ENCODE measurements at places on chromosomes 3 and 15.
A peak's percentile ranks its signal among the peaks of the same experiment; 100 is the strongest.

DNA sequence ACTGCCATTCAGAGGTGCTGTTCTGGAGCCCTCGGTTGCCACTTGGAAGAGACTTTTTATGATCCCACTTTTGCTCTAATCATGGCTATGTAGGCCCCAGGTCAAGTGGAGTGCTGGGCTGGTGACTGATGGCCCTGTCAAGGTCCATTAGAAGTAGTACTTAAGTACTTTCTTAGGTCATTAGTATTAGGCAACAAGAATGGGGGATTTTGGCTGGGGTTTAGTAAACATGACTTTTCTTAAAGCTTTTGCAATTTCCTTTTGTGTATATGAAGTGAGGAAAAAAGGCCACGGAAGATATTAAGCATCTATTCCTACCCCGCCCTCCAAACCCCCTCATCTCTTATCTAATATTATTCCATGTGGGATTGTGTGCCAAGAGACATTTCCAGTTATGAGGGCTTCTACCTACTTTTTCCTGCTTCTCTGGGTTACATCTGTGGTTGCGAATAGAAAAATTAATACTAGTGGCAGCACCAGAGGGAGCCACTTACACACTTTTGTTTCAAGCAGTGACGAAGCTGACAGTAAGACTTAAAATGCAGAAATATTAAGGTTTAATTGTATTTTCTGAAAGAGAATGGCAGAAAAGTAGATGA lies 13.9 kb downstream of the NLGN1 start:
- no peak for DNase-seq

DNA sequence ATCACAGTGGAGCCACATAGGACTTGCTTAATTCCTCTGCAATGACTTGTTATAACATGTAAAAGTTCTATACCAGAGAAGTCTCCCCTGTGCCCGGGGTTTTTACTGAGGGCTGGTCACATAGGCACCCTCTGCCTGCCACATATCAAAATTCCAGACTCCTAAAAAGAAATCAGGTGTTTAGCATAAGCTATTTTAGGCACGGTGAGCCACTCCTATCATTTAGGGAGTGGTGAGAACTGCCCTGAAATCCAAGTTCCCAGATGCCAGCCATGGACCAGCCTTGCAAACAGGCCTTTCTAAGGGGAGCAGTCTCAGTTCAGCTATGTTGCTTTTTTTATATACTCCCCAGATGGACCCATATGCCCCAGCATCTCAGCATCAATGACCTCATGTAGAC lies 130.3 kb downstream of the THSD4 start:
- no peak for DNase-seq

- no peak for DNase-seq
Measured at GRCh38 chr3:3559786-3560185, 239.4 kb upstream of the LRRN1 start.

DNA sequence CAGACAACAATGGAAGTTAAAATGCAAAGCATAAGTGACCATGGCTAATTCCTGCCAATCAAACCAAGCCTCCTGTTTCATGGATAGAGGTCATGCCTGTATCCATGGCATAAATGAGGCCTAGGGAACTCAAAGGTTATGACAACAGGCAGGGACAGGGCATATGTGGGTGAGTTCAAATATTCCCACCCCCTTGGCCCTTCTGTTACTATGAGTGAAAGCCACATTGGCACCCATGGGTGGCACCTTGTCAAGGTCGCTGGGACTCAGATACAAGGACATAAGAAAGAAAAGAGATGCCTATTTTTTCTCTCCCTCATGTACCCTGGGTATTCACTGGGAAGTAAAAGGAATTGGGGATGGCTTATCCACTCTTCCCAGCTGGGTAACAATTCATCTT lies 25.3 kb upstream of the TMEM45A start:
- no peak for DNase-seq

DNA sequence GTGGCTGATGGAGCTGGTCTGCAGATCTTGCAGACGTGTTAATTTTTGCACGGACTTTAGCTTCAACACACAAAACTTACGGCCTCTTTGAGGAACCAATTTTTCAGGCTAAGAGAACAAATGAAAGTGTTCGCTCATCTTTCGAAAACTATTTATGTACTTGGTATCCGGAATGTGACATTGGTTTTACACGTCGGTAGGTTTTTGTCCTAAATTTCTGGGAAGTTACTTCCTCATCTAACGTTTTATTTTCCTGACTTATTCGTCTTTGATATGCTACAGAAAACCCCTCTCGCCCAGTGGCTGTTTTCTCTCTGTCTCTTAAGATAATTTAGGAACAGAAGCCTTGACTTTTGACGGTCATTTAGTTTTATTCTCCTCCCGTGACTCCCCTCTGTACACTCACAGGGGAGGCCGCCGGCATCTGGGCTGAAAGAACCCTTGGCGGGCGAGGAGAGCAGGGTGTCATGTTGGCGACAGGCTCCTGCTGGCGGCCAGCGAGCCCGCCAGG lies 834 bp upstream of the GREM1 start:
- no peak for DNase-seq

DNA sequence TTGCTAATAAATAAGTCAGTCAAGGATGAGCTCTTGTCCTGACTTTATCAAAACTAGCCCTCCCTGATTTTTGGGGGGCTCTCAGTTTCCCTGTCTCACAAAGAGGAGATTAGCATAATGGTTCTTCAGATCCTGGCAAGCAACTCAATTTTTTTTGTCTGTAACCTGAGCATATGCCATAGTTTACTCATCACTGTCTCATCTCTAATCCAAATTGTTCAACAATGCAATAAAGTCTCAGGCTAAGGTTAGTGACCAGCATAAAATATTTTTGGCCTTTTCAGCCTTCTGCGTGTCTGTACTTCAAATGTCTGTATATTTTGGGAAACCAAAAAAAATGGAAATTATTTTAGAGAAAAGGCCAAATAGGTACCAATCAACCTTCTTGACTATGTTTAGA lies 465.6 kb upstream of the TPRG1 start:
- no peak for DNase-seq

GRCh38 chr3:88410259-88410658 lies 260.5 kb downstream of the C3orf38 start:
- DNase-seq = no peak

- DNase-seq = no peak
Measured at GRCh38 chr3:176850498-176850897, 346.8 kb downstream of the TBL1XR1 start.

- DNase-seq = no peak
Measured at GRCh38 chr3:116050311-116050915, 394.9 kb downstream of the LSAMP start.

DNA sequence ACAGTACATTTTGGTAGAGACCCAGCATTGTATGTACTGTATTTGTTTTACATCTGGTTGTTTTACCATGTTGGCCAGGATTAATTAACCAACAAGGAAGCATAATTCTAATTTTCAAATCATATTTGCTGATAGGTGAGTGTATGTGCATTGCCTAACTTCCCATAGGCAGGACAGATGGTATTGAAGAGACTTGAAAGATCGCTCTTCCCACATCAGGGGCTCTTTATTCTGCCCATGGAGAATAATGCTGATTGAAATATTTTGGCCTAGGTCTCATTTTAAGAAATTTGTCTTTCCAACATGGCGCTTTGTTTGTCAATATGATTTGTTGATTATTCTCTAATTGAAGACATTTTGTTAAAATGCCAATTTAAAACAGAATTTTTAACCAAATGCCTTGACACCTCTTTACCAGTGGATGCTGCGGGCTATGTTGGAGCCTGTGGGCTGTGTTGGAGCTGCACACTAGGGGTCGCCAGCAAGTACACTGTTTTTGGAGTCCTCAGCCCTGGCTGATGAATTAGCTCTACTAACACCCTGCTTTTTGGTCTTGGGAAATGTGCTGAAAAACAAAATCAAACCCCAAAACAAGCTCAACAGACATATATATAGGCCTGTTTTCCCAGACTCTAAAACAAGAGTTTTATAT lies 5.3 kb downstream of the P2RY12 start:
- peak; percentile 14 for DNase-seq

DNA sequence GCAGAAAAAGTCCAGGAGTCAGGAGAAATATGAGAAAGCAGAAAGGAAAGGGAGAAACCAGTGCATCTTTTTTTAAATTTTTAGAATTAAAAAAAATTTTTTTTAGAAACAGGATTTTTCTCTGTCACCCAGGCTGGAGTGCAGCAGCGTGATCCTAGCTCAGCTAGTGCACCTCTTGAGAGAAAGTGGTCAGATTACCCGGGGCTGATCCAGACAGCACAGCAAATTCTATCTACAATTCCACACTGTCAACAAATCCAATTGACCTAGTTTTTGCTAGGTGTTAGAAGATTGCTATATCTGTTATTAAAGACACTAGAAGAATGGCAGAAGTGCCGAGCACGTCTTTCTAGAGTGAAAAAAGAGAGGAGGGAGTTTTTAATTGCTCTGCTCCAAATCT lies 117.3 kb downstream of the RFTN1 start:
- no peak for DNase-seq

- no peak for DNase-seq
Measured at GRCh38 chr3:189394599-189395121, 222.9 kb downstream of the TPRG1 start.

DNA sequence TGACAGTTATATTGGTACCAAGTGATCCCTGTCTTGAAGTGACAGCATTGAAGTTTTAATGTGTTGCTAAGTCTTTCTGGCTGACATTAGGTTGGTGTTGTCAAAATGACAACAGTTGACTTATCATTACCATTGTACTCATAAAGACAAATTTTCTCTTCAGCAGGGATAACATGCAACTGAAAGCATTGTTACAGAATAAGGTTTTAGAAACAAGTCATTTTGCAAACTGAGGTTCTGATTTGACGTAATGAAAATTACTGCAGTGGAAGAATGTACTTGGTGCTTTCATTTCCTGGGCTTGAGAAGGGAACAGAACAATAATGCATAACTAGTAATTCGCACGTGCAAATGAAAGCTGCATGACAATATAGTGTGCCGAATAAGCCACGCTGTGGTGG lies 75.1 kb downstream of the MOBP start:
- DNase-seq = no peak

DNA sequence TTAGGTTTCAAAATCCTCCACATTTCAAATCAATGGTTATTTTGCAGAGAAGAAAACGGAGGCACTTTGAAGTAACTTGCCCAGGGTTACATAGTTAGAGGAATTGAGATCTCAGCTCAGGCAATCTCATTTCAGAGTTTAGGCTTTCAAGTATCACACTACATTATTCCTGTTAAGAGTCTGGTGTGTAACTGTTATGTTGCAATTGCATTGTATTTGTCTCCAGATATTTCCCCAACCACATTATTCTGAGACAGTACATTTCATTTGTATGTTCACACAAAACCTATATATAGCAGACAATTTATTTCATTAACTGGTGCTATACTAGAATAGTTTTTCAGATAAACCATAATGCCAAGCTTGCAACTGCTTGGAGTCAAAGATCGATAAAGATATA lies 154.2 kb upstream of the TSPAN3 start:
- peak; percentile 2 for DNase-seq

- DNase-seq = peak; percentile 50
Measured at GRCh38 chr3:18422972-18423371, 2.2 kb downstream of the SATB1 start.

GRCh38 chr15:37995461-37996347 lies 61.3 kb downstream of the TMCO5A start:
- peak; percentile 13 for DNase-seq

- DNase-seq = no peak
Measured at GRCh38 chr3:32865383-32865782, 47.6 kb downstream of the TRIM71 start.

DNA sequence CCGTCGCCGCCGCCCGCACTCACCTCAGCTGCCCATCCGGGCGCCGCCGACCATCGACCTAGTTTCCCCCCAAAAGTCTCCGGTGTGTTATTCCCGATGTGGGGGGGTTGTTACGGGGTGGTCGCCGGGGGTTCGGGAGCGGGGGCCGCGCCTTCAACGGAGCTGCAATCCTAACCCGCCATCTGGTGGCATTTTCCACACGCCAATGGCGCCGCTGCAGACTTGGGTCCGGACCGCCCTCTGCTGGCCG lies at the start of gene STAG1:
Gene STAG1, minus strand, starts transcription at position 207 of the 250 bp plus-strand sequence. CDS start 121,480 bp downstream, outside the sequence.
- no peak for DNase-seq

GRCh38 chr3:190119461-190120268 lies 1.0 kb downstream of the P3H2 start:
- peak; percentile 75 for DNase-seq

DNA sequence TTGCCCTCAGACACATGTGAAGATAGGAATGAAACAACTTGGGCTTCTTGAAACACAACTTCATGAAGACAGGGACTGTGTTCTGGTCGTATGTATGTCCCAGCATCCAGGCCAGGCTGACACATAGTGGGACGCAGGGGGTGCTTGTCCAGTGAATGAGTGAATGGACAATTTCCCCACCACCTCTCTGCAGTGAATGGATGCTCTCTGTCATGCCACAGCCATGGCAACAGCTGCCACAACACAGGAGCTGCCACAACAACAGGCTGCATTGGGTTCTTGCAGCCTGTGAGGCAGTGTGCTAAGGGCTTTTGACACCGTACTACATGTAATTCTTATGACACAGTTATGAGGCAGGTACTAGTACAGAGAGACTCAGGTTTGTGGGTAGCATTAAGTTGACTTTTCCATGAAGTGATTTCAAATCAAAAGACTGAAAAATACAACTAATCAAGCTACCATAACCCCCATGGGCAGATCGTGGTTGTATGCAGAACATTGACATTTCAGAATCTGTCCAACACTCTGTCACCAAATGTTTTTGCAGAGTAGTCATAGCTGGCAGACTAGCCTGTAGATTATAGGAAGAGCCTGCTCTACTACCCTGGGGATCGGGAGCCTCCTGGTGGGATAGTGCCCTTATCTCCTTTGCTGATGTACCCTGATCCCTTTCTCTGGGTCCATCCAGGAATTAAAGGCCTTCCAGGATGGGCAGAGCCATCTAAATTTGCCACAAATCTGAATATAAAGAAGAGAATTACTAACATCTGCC lies 40.8 kb downstream of the CLSTN2 start:
- no peak for DNase-seq

- DNase-seq = no peak
Measured at GRCh38 chr3:157633241-157633640, 130.0 kb upstream of the VEPH1 start.

DNA sequence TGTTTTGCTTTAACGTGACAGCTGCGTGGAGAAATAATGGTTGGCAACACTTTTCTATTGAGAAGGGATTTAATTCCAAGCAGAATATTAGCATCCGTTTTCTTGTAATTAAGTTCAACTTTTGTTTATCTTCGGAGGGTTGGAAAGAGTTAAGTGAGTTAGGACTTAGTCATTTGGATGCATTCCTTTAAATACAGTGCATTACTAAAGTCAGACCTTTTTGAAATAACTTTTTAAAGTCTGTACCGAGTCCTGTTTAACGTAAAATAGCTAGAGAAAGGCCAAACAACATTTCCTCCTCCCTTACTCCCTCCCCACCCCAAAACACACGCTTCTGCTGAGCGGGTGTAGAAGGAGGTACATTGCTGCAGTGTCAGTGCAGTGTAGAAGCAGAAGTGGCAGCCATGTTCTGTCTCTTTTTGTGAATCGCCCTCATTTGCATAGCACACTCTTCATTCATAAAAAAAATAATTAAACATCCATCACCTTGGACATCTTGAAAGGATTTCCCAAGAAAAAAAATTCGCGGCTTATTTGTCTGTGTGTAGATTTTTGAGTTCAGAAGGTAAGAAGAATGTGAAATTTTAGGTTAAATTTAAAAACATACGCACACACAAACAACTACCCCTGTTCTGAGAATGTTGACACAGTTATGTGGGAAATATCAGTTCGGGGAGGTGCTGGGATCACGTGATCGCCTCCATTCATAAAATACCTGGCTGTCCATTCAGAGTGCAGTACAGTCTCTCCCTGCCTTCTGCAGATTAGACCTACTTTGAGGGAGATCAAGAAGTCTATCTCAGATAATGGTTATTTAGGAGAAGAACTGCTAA lies 1.6 kb downstream of the SPRED1 start:
- no peak for DNase-seq

GRCh38 chr3:162367429-162368260 lies 871.0 kb downstream of the OTOL1 start:
- no peak for DNase-seq

Measured in MV-4-11 (cell line).